Stimulated activated CD4-positive, alpha-beta T cell treated with anti-CD3 and anti-CD28 coated beads, Interleukin-4, amount 100 ng/mL, for 4 hours (primary cell): ENCODE measurements at places on chromosomes 4 and X.

DNA sequence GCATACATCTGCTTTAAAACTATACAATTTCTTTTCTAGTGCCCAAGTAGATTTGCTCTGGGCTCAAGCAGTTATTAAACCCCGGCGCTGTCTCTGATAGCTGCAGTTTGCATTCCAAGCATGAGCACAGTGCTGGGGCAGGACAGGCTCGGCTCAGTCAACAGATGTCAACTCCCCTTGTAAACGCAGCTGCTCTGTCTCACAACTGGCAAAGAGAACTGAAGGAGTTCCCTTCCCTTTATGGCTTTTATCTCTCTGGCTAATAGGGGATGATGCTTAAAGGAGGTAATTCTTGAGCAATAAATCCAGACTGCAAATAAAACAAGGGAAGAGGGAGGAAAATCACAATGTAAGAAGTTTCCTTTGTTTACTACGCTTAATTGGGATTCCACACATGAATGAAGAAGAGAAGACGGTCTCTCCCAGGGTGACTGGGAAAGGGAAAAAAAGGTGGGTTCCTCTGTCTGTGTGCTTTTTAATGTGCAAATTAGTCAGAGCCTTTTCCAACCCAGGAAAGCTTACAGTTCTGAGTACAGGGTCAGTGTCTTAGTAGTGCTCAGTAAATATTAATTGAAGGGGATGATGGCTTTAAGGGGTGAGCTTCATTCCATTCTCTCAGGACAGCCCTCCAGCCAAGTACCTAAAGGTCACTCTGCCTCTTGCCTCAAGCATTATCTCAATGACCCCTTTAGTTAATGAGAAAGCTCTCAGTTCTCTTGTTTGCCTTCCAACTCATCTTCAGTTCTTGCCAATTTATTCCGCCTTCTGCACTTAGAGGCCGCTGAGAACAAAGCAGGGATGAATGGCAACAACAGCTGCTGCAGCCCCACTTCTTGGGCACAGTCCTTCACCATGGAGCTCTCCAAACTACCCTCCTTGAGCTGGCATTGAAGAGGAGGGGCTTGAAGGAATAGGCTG, 155.7 kb upstream of the JADE1 start:
- DNase-seq, result no peak

- no peak for DNase-seq
These were observed 773 bp downstream of the SNCA start for GRCh38 chr4:89836031-89836745.

GRCh38 chrX:78366576-78366975, 39.2 kb upstream of the CYSLTR1 start:
- DNase-seq, result no peak

DNA sequence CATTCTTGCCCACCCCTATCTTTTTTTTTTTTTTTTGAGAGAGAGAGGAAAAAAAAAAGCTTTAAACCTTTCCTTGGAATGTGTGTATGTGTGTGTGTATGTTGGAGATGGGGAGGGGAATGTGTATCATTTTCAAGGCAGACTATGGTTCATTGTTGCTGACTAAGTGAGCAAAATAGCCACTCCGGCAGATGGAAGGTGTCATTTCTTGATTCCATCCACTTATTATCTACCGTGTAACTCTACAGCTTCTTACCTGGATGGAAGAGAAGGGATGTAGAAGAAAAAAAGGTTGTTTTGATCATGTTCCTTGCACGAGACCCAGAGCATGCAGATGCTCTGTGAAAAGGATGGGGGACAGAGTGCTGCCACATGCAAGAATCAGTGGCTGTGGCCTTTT, 5.9 kb upstream of the GK2 start:
- no peak for DNase-seq

- DNase-seq, result no peak
These were observed 94.1 kb upstream of the GK2 start for GRCh38 chr4:79502081-79502480.

DNA sequence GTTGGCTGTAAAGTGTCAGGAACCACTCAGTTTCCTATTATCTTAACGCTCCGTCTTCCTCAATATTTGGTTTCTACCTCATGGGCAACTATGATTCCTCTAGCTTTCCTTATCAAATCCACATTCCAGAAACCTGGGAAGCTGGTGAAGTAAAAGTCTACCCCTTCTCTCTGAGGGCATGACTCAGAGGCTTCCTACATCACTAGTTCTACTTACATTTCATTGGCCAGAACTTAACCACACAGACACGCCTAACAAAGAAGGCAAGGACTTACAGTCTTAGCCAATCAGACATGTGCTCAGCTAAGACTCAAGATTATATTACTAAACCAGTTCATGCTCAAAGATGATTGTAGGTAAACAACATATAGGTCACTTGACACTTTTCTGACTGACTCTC, 30.4 kb downstream of the COX7B2 start:
- no peak for DNase-seq

- no peak for DNase-seq
These were observed 184.5 kb downstream of the CPEB2 start for GRCh38 chr4:15186806-15187205.

- DNase-seq, result no peak
These were observed 109.2 kb downstream of the GUCY2F start for GRCh38 chrX:109372716-109373115.

GRCh38 chr4:24690436-24690835, 104.9 kb upstream of the SOD3 start:
- DNase-seq, result no peak

GRCh38 chrX:40449956-40450706, 130.6 kb upstream of the ATP6AP2 start:
- no peak for DNase-seq

DNA sequence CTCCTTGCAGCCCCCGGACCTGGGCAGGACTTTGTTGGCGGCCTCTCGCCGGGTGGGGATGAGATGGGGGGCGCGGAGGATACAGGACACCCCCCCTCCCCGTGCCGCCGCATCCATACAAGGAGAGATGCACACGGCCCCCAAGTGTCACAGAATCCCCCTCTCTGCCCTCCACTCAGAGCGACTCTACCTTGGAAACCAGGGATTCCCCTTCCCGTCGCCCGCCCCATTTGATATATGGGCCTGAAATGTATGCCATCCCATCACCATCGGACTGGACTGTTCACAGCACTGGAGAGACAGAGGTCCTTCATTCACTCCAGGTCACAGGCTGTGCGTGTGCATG, 426 bp downstream of the PORCN start:
- no peak for DNase-seq
